ENCODE measurements at places on chromosomes 6 and 20.

- DNase-seq = no peak
Observed at GRCh38 chr6:50984135-50984534, 165.5 kb downstream of the TFAP2B start.

GRCh38 chr6:61886608-61887259 is 399.3 kb downstream of the KHDRBS2 start:
- DNase-seq = no peak

- no peak for DNase-seq
Observed at GRCh38 chr20:366719-367485, 13.7 kb upstream of the TRIB3 start.

DNA sequence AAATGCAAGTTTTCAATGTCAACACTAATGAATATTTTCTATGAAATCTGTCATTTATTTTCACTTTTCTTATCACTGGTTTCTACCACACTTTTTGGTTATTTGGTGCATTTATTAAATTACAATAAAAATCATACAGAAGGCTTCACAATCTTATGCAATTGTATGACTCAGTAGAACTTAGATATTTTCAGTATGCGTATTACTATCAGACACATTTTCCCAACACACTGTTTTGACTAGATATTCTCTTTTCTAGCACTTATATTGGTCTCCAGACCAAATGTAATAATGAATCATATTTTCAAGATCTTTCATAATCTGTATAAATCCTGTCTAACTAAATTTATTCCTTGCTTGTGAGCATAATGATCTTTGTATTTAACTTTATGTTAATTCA is 74.1 kb downstream of the FAM83B start:
- no peak for DNase-seq

DNA sequence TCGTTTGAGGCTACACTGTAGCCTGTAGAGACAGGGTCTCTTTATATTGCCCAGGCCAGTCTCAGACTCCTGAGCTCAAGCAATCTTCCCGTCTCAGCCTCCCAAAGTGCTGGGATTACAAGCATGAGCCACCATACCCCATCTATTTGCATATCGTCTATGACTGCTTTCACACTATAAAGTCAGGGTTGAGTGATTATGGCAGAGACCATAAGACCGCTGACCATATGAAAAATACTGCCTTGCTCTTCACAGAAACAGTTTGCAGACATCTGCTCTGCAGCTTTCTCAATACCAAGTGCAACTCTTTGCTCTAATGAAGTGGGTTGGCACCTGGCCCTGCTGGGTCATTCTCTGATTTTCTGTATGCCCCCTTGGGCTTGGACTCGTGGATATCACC is 79.5 kb upstream of the PAK5 start:
- no peak for DNase-seq

DNA sequence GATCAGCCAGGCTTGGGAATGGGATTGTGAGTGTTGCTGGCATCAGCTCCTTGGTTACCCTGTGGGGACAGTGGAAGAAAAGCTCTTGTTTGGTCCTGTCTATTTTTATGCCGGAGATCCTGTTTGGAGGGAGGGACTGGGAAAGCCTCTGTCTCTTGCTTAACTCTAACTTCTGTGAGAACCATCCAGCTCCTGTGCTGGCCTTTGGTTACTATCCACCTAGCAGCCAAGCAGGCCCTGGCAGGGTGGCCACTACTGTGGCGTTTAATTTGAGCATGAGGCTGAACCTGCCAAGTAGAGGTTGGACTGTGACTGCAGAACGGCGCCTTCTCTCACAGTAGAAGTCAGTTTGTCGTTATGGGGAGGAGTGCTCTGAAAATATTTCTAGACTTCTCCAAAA is 193.3 kb downstream of the UTRN start:
- DNase-seq = no peak

- no peak for DNase-seq
Observed at GRCh38 chr6:119533603-119534279, 184.2 kb upstream of the MAN1A1 start.

DNA sequence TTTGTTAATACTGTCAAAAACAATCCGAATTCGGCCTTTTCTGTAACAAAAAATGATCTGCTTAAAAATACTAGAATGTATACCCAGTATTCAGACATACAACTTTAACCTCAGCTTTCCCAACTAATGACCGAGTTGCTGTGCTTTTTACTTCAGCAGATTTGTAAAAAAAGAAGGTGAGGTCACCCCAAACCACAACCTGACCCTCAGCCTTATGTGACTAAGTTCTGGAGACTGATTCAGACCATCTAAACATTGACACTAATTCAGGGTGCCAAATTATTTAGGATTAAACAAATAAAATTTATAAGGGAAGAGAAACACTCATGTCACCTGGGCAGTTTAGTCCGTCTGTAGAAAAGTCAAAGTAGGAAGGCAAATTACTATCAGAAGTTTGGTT is 7.7 kb downstream of the CCN6 start:
- DNase-seq = no peak

- no peak for DNase-seq
Observed at GRCh38 chr6:53974941-53975340, 136.3 kb upstream of the MLIP start.

DNA sequence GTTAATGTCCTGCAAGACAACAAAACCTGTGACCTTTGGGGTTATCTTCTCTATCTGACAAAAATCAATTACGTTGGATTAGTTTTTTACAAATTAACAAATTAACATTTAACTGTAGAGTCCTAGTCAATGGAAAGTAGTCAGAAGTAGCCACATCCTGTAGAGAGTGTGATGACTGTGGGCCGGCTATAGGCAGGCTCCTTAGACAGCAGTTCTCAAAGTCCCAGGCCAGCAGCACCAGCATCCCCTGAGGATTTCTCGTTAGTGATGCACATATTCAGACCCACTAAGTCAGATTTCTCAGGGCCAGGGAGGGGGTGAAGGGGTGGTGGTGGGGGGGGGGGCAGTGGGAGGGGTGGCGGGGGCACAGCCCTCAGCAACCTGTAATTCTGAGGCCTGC is 37.2 kb downstream of the ZNF341 start:
- DNase-seq = no peak

DNA sequence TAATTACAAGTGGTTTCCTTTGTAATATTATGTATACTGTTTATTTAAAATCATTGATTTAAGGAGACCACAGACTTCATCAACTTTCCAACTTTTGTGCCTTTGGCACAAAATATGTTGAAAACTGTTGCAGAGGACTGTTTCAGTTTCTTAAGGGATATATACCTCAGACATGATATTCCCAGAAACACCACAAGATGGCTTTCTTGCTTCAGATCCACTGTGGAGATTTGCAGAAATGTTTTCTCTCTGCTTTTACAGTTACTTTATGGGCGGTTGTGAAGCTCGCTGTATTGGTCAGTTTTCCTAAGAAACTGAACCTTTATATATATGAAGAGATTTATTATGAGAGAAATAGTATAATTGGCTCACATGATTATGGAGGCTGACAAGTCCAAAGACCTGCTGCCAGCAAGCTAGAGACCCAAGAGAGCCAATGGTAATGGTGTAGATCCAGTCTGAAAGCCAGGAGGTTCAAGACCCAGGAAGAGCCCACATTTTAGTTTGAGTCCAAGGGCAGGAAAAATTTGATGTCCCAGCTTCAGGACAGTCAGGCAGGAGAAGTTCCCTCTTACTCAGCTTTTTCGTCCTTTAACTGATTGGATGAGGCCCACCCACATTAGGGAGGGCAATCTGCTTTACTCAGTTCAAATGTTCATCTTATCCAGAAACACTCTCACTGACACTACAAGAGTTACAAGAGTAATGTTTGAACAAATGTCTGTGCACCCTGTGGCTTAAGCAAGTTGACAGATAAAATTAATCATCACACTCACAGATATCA is 12.8 kb downstream of the ME1 start:
- DNase-seq = no peak

DNA sequence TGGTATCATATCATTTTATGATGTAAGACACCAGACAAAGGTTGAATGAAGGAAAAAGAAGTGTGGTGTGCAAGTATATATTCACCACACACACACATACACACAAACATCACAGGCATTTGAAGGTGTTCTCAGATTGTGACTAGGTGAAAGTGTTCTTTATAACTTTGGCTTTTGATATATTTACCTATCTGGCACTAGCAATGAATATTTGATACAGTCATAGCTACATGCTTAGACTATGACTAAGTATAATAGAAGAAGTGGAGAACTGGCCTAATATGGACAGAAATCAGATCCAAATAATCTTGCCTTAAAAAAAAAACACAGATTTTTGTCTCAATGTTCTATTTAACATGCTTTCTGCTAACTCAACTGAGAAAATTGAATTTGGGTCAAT is 809.9 kb downstream of the KIF16B start:
- DNase-seq = no peak

GRCh38 chr6:168956884-168957730 is 296.5 kb downstream of the THBS2 start:
- DNase-seq = no peak

- no peak for DNase-seq
Observed at GRCh38 chr6:11785774-11786579, 7.4 kb upstream of the ADTRP start.

DNA sequence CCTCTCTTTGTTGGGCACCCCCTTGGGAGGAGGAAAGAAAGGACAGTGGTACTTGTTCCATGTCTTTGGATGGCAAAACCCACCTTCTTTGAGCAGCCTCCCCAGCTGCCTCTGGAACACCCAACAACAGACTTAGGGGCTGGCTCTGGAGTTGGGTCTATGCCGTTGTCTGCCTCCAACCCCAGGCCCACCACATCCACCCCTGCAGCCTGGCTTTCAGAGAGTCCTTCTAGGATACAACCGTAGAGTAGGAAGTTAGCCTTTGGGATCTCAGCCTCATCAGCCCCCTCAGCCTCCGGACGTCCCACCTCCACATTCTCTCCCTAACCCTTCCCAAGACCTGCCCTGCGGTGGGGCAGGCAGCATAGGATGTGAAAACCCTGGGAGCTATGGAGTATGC is 36.4 kb downstream of the FOXP4 start:
- no peak for DNase-seq

DNA sequence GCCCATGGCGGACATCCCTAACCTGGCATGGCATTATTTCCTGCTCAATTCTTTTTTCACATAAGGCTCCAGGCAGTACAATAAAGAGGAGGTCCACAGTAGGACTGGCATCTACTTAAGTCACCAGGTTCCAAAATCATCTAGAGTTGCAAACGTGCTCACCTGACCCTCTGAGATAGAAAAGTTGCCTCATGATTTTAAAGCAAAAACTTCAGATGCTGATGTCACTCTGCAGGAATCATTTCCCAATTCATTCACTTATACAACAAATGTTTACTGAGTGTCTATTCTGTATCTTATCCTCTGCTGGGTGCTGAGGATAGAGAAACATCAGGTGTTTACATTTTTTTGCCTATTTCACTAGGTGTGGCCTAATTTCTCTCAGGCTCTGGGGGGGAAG is 2.2 kb downstream of the ADGRF4 start:
- no peak for DNase-seq

- DNase-seq = no peak
Observed at GRCh38 chr6:16061818-16062217, 67.1 kb upstream of the MYLIP start.

- peak; percentile 6 for DNase-seq
Observed at GRCh38 chr20:51906049-51906448, 103.7 kb upstream of the SALL4 start.

- DNase-seq = no peak
Observed at GRCh38 chr6:4928426-4928825, 75.4 kb downstream of the RPP40 start.

DNA sequence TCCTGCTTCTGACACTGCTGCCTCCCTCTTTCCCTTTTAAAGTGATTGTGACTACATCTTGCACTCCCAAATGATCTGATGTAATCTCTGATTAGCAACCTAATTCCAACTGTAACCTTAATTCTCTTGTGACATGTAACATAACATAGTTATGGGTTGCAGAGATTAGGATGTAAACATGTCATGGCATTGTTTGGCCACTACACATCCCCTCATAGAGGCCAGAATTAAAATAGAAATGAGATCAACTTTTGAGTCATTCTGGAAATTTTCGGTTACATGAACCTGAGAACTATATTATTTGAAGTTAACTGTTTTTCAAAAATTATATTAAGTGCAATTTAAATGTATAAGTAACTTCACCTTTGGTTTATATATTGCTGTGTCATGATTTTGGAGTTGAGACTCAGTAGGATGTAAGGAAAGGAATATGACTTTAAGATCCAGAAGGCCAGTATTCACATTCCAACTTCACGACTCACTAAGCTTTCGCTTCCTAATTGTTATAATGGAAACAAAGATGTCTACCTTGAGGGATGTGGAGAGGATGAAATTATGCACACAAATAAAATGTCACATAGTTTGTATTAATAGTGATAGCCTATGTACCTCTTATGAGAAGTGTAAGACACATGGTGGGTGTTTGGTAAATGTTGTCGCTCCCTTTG is 611.9 kb upstream of the MAP3K7 start:
- DNase-seq = no peak

- DNase-seq = no peak
Observed at GRCh38 chr6:124741341-124741740, 220.9 kb upstream of the RNF217 start.

- no peak for DNase-seq
Observed at GRCh38 chr6:63804381-63804956, 168.9 kb downstream of the PHF3 start.

GRCh38 chr6:34894693-34895092 is 5.6 kb downstream of the ANKS1A start:
- DNase-seq = no peak

- no peak for DNase-seq
Observed at GRCh38 chr6:128242765-128243403, 277.5 kb downstream of the PTPRK start.

GRCh38 chr6:13561624-13562267 is 12.7 kb upstream of the SIRT5 start:
- no peak for DNase-seq

DNA sequence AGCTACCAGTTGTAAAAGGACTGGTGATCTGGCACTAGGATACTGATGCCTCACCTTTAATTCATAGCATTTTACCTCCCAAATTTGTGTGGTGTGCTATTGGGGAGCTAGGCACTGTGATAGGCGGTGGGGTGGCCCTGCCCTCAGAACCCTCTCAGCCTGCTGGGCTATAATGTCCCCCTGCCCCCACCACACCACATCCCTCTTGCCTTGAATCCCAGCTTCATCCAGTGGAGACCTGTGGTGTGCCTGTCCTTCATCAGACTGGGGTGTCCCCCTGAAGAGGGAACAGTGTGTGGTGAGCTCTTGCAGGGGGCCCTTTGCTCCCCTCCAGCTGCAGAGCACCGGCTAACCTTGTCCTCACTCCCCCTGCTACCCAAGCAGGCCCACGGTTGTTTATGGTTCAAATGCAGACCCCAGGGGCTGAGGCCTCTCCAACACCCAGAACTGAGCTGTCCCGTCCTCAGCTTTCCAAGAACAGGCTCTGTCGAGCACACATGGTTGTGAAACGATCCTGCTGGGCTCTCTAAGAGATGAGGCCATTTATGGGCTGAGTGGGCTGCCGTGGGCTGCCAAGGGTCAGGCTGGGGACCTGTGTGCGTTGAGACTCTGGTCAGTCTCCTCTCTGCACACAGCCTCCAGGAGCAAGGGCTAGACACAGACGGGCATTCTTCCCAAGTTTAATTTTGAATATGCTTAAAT is 26.9 kb upstream of the VEGFA start:
- peak; percentile 45 for DNase-seq

- no peak for DNase-seq
Observed at GRCh38 chr6:115896538-115897129, 164.1 kb downstream of the FRK start.

Data from upper lobe of right lung (tissue), 1 donor.